Chondrocyte (in vitro differentiated cells): ENCODE measurements at places on chromosomes 16 and 17. TPM values are rescaled to one million over a fixed set of nuclear protein-coding genes. Genes with fewer than 3 reads are reported as not detected.
A peak's percentile ranks its signal among the peaks of the same experiment; 100 is the strongest.

DNA sequence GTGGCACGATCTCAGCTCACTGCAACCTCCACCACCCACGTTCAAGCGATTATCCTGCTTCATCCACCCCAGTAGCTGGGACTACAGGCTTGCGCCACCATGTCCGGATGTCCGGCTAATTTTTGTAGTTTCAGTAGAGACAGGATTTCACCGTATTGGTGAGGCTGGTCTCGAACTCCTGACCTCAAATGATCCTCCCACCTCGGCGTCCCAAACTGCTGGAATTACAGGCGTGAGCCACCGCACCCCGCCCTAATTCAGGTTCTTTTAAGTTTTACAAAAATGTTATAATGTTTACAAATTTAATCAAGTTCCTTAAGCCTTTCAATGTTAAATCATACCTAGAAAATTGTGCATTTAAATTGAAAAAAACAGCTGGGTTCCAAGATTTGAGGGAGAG, 13.3 kb upstream of the GJD3 start:
- no peak overlapping the region for H3K4me3 ChIP-seq
- peaks cover 2% of the 10 kb centered on the region for H3K36me3 ChIP-seq
- no peak for DNase-seq

- H3K36me3 ChIP-seq = peaks cover 34% of the 10 kb centered on the region
- no peak for DNase-seq
- H3K27ac ChIP-seq = no peak overlapping the region
- peaks cover 13% of the 10 kb centered on the region for H3K4me1 ChIP-seq
- H3K27me3 ChIP-seq = no peaks in the 10 kb centered on the region
Measured at GRCh38 chr17:29084541-29085146, 41.7 kb downstream of the PIPOX start.

GRAP gene
- 0.13 to 0.35 TPM in 2 of 3 replicates, not detected in the other for total RNA-seq

CBLN1 gene
- total RNA-seq = not detected in 3 replicates

DNA sequence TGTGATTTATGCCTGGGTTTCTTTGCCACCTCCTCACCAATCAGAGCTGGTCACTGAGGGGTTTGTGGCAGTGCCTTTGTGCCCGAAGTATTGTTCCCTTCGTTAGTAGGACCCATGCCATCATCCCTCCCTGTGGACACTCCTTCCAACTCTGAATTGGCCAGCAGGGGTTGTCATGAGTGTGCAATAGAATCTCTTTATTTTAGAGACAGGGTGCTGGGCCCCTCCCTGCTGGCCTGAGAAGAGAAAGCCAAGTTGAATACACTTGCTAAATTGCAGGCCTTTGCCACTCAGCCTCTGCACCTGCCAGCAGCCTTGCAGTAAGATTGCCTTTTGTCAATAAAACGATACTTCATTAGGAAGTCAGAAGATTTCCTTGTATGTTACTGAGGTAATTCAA, 40.7 kb upstream of the SLC12A3 start:
- H3K36me3 ChIP-seq = peaks cover 10% of the 10 kb centered on the region
- no peak for DNase-seq
- H3K27ac ChIP-seq = peak overlapping the region; percentile 74

GUCY2D gene
- total RNA-seq = not detected in 3 replicates

DNA sequence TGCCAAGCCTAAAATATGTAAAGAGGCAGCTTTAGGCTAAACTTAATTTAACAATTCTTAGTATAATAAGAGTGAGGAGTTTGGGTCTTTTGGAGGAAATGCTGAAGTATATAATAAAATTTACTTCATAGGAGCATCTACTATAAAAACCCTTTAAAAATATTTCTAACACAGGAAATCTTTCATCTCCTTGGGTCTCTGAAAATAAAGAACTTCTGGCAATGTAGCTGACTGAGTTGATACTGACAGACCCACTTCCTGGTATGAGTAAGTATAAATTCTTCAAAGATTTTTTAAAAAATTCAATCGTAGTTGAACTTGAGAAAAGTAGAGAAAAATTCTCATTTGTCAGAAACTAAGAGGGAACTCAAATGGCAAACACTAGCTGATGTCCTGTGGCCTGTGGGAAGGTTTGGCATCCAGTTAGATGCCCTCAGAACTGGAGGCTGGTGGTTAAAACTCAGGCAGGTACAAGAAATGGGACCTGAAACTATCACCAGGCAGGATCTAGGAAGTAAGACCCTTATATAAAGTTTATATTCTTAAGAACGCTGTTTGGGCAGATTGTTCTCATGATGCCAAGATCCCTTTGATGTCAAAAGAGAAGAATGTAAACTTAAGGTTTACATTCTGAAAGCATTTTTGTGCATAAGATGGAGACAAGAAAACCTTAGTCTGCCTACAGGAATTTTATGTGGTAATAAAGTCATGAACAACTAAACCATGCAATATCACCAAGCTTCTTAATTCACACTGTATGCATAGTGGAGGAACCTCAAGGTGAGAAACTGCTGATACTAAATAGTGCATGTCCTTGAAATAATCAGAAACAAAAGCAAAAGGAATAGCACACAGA, 6.2 kb downstream of the KRTAP4-6 start:
- peak overlapping the region; percentile 12 for H3K27ac ChIP-seq
- no peaks in the 10 kb centered on the region for H3K27me3 ChIP-seq
- peaks cover 3% of the 10 kb centered on the region for H3K36me3 ChIP-seq
- no peak overlapping the region for H3K4me3 ChIP-seq

DNA sequence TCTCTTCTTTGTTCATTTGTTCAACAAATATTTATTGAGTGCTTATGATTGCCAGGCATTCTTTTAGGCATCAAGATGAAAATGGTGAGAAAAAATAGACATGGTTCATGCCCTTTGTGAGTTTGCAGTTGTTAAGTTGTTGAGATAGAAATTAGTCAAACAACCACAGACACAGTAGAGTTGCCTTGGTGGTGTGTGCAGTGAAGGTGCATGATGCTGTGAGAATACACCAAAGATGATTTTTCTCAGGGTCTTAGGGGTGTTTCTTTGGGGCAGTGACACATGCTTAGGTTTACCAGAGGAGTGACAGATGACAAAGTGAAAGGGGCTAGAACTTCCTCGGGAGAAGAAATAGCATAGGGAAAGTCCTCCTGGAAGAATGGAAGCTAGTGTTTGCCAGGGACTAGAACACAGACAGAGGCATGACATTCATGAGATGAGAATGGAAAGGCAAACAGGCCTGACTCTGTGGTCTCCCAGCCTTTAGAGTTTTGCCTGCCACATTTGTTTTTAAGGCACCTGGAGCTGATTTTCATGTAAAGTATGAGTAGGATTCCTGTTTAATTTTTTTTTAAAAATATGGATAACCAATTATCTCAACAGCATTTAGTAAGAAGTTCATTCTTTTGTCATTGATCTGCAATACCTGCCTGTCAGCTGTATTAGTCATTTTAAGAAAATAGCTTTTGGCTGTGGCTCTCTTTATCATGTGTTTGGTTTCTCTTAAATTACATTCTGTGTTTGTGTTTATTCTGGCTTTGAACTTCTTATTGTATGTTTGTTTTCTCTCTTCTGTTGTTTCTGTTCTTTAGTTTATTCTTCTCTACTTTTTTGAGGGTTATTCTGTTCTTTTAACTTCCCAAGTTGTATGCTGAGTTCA, 36.6 kb downstream of the CYLD start:
- H3K4me1 ChIP-seq = no peaks in the 10 kb centered on the region
- peaks cover 16% of the 10 kb centered on the region for H3K36me3 ChIP-seq
- no peaks in the 10 kb centered on the region for H3K27me3 ChIP-seq

CPHXL2 gene
- total RNA-seq = not detected in 3 replicates

GLTPD2 gene
- total RNA-seq = not detected in 3 replicates

CRHR1 gene
- total RNA-seq = not detected in 3 replicates

- H3K27me3 ChIP-seq = no peaks in the 10 kb centered on the region
- H3K36me3 ChIP-seq = peaks cover 46% of the 10 kb centered on the region
- no peak overlapping the region for H3K4me3 ChIP-seq
- H3K4me1 ChIP-seq = peaks cover 23% of the 10 kb centered on the region
Measured at GRCh38 chr17:47811709-47812108, 9.9 kb downstream of the OSBPL7 start.

- H3K4me3 ChIP-seq = no peak overlapping the region
- H3K36me3 ChIP-seq = peaks cover 34% of the 10 kb centered on the region
- DNase-seq = no peak
Measured at GRCh38 chr17:50087246-50087911, 7.8 kb upstream of the PDK2 start.

- no peak for DNase-seq
- H3K4me1 ChIP-seq = peaks cover 15% of the 10 kb centered on the region
- H3K27ac ChIP-seq = no peak overlapping the region
- no peak overlapping the region for H3K4me3 ChIP-seq
- no peaks in the 10 kb centered on the region for H3K27me3 ChIP-seq
- no peaks in the 10 kb centered on the region for H3K36me3 ChIP-seq
Measured at GRCh38 chr16:67025210-67025550, 3.8 kb upstream of the CBFB start.

GRCh38 chr16:64109241-64109640, 1012.6 kb downstream of the CDH11 start:
- H3K4me1 ChIP-seq = no peaks in the 10 kb centered on the region
- no peaks in the 10 kb centered on the region for H3K36me3 ChIP-seq
- no peak overlapping the region for H3K4me3 ChIP-seq

DNA sequence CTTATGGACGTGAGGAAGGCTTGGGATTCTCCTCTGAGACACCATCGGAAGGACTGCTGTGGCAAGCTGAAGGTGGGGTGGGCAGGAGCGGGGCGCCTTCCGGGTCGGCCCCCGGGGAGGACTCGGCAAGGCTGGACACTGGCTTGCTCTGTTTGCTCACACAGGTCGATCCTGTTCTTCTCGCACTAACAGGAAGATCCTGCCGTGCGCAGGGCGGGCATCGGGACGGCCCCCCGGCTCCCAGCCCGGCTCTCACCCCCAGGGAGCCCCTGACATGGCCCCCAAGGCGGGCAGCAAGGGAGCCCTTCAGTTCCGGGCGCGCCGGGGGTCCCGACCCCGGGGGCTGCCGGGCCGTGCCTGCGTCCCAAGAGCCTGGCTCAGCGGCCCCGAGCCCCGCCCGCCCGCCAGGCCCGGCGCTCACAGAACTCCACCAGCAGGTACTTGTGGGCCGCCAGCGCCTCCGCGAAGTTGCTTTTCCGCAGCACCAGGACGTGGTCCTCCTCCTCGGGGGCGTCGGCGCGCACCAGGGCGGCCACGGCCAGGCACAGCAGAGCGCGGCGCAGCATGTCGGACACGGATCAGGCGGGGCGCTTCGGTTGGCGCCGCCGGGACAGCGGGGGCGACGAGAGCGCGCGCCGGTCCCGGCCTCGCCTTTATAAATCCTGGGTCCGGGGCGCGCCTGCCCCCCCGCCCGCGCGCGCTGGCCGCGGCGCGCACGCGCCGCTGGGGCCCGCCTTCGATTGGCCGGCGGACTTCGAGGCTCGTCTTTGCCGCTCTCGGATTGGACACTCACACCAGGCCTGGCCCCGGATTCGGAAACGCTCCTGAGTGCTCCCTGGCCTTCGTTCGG, at the start of gene P4HB:
TSS of gene P4HB (minus strand) at position 630 of the 850 bp plus-strand sequence. CDS start at position 566, 64 bp downstream.
- peak within 1 kb of the TSS; percentile 93 for H3K4me3 ChIP-seq
- peak within 1 kb of the TSS; percentile 98 for H3K27ac ChIP-seq
- H3K4me1 ChIP-seq = peaks cover 70% of the 10 kb centered on the region
- H3K27me3 ChIP-seq = no peaks in the 10 kb centered on the region

RNFT1 gene
- 21.4 to 31.9 TPM (median 23.3 TPM) in 3 replicates for total RNA-seq

AGRP gene
- not detected in 3 replicates for total RNA-seq

GRCh38 chr17:36195434-36196130, 976 bp downstream of the CCL3L1 start:
- H3K4me3 ChIP-seq = no peak overlapping the region
- peaks cover 7% of the 10 kb centered on the region for H3K4me1 ChIP-seq
- H3K36me3 ChIP-seq = no peaks in the 10 kb centered on the region
- no peak overlapping the region for H3K27ac ChIP-seq

- H3K27ac ChIP-seq = no peak within 1 kb of the TSS
- no peak within 1 kb of the TSS for H3K4me3 ChIP-seq
- peaks cover 21% of the 10 kb centered on the region for H3K27me3 ChIP-seq
- no peaks in the 10 kb centered on the region for H3K36me3 ChIP-seq
Measured at GRCh38 chr17:63881935-63882601, at the start of gene GH2. Gene GH2 (minus strand): TSS chr17:63881944. CDS start chr17:63881801, 143 bp downstream.

CES5A gene
- total RNA-seq = not detected in 3 replicates

LRRC37A gene
- total RNA-seq = 2.2 to 3.3 TPM (median 2.9 TPM) in 3 replicates

DNA sequence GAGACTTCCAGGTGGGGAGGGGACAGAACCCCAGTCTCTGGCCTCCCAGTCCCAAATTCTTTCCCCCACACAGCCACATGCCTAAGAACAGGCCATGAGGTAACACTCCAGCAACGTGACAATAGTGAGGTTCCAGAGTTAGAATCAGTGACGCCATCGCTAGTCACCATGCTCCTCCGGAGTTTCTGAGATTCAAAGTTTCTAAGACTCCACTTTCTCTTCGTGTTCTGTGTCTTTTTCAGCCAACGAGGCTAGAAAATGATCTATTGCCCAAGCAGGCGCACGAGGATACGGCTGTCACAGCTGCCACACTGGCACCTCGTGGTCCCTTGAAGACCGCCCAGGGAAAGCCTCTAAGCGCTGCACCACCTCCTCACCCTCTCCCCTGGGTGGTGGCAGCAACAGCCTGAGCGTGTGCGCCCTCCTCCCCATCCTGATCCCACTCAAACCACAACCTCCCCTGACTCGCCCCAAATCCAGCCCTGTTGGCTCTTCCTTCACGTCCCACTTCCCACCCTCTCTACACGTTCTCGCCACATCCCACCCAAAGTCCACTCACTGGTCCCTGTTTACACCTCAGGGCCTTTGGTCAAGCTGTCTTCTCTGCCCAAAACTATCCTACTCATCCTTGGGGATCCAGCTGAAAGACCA, 1.0 kb downstream of the MCRIP1 start:
- DNase-seq = no peak
- no peaks in the 10 kb centered on the region for H3K36me3 ChIP-seq
- H3K27ac ChIP-seq = peak overlapping the region; percentile 89
- peak overlapping the region; percentile 92 for H3K4me3 ChIP-seq
- no peaks in the 10 kb centered on the region for H3K27me3 ChIP-seq

- H3K4me3 ChIP-seq = no peak overlapping the region
- no peak overlapping the region for H3K27ac ChIP-seq
- H3K27me3 ChIP-seq = no peaks in the 10 kb centered on the region
- H3K4me1 ChIP-seq = peaks cover 35% of the 10 kb centered on the region
Measured at GRCh38 chr17:8151641-8152111, 528 bp downstream of the PER1 start.

KRT12 gene
- not detected in 3 replicates for total RNA-seq

- H3K4me3 ChIP-seq = no peak overlapping the region
- peaks cover 2% of the 10 kb centered on the region for H3K36me3 ChIP-seq
- H3K4me1 ChIP-seq = no peaks in the 10 kb centered on the region
Measured at GRCh38 chr17:22463110-22463850, 771.0 kb downstream of the KCNJ18 start.
